Activated CD4-positive, alpha-beta memory T cell treated with anti-CD3 and anti-CD28 coated beads, Interleukin-2, amount 10 ng/mL, durations not matched to agents 7 days and 5 days (primary cell): ENCODE measurements at places on chromosomes 5 and 9. TPM values are rescaled to one million over a fixed set of nuclear protein-coding genes. Genes with fewer than 3 reads are reported as not detected.

DNA sequence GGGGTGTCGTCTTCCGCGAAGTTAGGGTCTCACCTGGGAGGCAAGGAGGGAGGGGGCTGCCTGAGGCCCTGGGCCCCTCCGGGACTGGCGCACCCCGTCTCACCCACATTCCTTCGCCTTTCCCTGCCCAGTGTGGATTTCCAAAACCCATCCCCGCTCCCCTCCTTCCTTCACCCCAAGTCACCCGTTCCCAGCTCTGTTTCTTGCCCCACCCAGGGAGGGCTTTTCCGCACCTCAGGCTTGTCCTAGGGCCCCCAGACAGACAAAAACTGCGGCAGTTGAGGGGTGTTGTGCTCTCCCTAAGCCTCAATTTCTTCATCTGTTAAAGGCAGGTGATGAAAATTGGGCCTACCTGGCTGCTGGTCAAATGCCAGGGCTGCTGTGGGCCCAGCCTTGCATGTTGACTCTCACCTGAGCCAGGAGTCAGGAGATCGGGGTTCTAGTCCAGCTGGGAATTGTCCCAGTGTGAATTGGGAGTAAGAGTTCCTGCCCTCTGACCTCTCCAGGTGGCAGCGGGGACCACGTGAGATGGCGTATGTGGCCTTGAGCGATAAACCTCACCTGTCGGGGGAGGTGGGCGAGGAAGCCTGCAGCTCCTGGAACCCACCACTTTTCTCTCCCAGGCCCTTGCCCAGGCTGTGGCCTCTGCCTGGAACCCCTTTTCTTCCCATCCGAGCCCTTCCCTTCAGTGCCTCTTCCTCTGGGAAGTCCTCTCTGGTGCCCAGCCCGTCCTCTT, 143.4 kb upstream of the IER5L start:
- DNase-seq, result no peak

DNA sequence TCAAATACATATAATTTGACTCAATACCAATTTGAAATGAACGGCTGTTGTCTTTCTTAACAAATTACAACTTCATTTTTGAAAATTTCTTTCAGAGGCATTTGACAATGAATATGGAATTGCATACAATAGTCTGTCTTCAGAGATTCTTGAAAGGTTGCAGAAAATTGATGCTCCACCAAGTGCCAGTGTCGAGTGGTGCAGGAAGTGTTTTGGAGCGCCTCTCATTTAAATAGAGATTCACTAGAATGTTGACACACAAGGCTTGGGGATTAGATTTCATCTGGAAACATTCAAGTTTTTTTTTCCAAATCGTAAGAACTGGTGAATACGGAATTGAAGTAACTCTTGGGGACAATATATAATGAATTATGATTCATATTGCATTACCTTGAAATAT, 8.1 kb downstream of the RPS6 start:
- DNase-seq, result no peak

DNA sequence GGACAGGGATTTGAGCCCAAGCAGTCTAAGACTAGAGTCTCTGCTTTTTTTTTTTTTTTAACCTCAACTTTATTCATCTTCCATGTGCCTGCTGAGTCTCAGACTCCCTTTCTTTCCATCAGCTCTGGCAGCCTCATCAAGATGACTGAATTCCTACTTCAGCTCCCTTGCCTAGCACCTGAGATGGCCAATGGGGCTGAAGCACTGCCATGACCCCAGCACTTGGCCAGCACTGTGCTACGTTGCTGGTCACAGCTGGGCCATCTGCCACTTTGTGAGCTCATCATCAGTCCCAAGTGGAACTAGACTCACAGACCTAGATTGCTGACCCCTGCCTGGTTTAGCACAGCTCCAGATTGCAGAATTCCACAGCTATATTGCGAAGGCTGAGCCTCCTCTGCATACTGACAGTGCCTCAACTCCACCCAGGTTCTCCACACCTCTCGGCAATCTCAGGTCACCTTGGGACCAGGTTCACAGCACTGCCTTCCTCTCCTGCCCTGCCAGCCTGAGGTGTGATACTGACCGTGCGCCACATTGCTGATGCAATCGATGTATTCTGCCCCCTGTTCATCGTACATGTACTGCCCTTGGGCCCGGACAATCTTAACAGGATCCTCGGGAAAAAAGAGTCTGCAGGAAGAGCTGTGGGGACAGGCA, 1.6 kb downstream of the PHYKPL start:
- DNase-seq, result no peak

- no peak for DNase-seq
Measured at GRCh38 chr5:143665866-143666265, 146.1 kb upstream of the HMHB1 start.

- DNase-seq, result no peak
Measured at GRCh38 chr9:18238752-18239447, 235.1 kb upstream of the ADAMTSL1 start.

- DNase-seq, result no peak
Measured at GRCh38 chr9:135209136-135209535, 121.7 kb downstream of the OLFM1 start.

DNA sequence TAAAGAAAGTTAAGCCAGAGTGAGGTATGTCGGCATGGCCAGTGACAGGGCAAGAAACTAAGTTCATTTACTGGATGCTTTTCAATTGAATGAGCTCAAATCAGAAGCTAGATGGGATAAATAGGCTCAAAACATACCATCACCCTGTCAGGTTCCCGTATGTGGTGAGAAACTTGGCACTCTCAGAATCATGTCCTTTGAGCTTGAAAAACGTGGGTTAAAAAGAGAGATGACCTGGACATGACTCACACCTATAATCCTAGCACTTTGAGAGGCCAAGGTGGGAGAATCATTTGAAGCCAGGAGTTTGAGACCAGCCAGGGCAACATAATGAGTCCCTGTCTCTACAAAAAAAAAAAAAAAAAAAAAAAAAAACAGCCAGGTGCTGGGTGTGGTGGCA, 121.7 kb upstream of the RGMB start:
- DNase-seq, result no peak

GRCh38 chr5:8961956-8962355, 583.9 kb downstream of the SEMA5A start:
- no peak for DNase-seq

GRCh38 chr9:122337556-122337929, 33.3 kb upstream of the PTGS1 start:
- DNase-seq, result no peak

- no peak for DNase-seq
Measured at GRCh38 chr5:39001683-39002082, 72.5 kb downstream of the RICTOR start.

GRCh38 chr5:19777363-19777762, 210.6 kb downstream of the CDH18 start:
- no peak for DNase-seq

- DNase-seq, result no peak
Measured at GRCh38 chr5:127417528-127417927, 99.9 kb upstream of the PRRC1 start.

- DNase-seq, result peak; percentile 33
Measured at GRCh38 chr9:75088646-75089372, 495 bp downstream of the OSTF1 start.

- no peak for DNase-seq
Measured at GRCh38 chr9:105138306-105138801, 106.1 kb upstream of the SLC44A1 start.

DNA sequence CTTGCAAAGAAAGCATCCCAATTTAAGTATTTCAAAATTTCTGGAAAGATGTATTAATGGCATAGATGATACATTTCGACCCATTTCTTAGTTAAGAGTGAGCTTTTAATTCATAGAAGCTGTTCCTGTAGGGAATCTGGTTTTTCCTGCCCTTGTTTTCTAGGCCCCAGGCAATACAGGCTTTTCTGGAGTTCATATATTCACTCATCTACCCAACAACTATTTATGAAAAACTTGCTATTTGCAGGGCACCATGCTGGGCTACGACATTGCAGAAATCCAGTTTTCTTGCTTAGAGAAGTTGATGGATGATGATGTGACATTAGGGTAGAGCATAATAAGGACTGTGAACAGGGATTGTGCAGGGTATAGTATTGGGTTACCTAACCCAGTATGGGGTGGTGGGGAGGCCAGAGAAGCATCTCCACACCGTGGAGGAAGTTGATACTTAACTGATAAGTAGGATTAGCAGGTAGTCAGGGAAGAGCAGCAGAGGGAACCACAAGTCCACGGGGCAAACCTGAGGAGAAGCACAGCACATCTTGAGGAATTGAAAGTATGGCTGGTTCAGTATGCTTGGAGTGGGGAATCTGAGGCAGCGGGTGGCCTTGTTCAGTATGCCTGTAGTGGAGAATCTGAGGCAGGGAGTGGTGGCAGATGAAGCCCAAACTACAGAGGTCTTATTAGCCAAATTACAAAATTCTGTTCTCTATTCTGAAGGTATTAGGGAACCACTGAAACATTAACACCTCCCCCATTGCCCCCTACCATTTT, 247.5 kb downstream of the ARRDC3 start:
- DNase-seq, result no peak

DNA sequence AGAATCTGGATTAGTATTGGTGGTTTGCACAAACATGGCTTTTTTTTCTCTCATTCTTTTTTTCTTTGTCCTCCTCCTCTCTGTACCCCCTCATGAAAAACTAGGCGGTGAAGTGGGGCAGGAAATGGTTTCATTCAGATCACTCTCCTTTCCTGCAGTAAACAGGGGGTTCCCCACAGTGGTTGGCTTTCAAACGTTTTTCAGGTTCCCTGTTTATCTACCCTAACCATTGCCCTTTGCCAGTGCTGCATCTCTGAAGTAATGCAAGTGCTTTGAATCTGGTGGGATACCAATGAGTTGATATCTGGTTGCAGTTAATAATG, 29.8 kb downstream of the NR4A3 start:
- peak; percentile 71 for DNase-seq

DNA sequence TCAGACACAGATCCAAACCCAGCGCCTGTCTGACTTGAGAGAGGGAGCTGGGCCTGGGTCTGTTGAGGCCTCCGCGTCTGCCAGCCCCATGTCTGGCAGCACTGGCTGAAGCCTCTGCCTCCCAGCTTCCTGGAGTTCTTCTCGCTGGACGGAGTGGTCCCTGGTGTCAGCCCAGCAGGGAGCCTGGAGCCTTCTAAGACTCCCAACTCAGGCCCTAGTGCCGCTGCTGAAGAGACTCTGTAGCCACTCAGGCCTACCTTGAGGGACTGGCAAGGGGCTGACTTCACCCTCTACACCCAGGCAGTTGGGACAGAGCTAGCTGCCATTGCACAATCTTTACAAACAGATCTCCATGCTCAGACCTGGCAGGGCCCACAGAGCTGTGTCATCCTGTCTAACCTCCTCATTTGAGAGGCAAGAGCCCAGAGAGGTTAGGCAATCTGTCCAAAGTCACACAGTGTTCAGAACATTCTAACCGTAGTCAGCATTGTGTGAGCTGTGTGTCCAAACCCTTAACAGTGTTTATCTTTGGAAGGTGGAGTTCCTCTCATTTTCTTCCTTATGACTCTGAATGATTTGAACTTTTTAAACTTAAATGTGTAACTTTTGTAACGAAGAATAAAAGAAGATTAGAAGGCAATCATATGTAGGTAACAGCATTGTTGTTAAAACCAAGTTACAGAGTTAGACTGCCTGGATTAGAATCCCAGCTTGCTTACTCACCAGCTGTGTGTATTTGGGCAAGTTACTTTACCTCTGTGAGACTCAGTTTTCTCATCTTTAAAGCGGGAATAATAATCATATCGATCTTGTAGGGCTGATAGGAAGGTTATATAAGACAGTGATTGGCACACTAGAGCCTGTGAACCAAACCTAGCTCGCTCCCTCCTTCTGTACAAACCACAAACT, 4.6 kb upstream of the DUSP1 start:
- no peak for DNase-seq

- no peak for DNase-seq
Measured at GRCh38 chr5:143554918-143555477, 151.5 kb upstream of the NR3C1 start.

GRCh38 chr9:108889649-108890067, 27.6 kb downstream of the ACTL7A start:
- no peak for DNase-seq

- no peak for DNase-seq
Measured at GRCh38 chr9:116087751-116088194, 65.8 kb upstream of the PAPPA start.

GRCh38 chr9:122657527-122657926, at the start of gene OR1B1:
Gene OR1B1, minus strand, starts transcription at chr9:122657627.
- DNase-seq, result no peak

- no peak for DNase-seq
Measured at GRCh38 chr9:130975932-130976841, 32.8 kb upstream of the LAMC3 start.

DNA sequence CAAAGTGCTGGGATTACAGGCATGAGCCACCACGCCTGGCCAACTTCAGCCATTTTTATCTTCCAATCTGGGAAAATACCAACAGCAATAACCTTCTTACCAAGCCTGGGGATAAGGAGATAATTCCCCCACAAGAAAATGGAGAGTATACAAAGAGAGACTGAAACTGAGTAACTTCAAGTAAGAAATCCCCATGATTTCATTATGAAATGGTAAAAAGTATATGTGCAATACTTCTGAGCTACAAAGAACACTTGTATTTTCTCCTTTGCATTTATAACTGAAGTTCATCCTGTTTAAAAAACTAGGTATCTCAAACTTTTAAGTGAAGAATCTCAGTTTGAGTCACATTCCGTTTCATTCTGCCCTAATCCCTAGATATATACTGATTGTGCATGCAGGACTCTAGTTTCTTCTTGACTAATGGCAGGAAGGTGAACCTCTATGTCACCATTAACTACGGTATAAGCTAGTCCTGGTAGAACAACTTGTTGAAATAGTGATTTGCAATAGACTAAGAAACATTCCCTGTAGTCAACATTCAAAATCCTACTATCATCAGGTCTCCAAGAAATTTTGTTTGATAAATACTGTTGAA, 2071.4 kb downstream of the MAT2B start:
- no peak for DNase-seq

DNA sequence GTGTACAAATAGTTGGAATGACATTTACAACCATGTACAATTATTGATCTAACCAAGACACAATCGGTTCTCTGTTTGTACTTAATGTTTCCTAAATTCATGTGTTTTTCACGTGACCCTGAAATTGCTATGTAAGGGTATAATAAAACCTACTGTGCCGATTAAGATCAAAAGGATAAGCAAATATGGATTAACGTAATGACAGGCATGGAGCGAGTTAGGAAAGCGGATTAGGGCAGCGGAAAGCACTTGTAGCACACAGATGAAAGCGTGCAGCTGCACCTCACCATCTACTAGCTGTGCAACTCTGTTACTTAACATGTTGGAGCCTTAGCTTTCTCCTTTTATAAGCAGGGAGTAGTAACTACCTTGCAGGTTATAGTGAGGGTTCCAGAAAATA, 38.3 kb upstream of the ZFYVE16 start:
- no peak for DNase-seq

HSD17B3 gene
- not detected for total RNA-seq

SLC31A1 gene
- 9.2 TPM for total RNA-seq

SV2C gene
- total RNA-seq, result 0.33 TPM

ITGA1 gene
- 4.9 TPM for total RNA-seq

RNF224 gene
- 0.20 TPM for total RNA-seq

OR13J1 gene
- total RNA-seq, result not detected

PTGS1 gene
- total RNA-seq, result 0.20 TPM

EEIG1 gene
- total RNA-seq, result 218 TPM
